ENCODE measurements at places on chromosomes 5 and 9. TPM values are rescaled to one million over a fixed set of nuclear protein-coding genes. Genes with fewer than 3 reads are reported as not detected.

RNF208 gene
- total RNA-seq = 14.8 TPM

DOCK8 gene
- 2.7 TPM for total RNA-seq

DNA sequence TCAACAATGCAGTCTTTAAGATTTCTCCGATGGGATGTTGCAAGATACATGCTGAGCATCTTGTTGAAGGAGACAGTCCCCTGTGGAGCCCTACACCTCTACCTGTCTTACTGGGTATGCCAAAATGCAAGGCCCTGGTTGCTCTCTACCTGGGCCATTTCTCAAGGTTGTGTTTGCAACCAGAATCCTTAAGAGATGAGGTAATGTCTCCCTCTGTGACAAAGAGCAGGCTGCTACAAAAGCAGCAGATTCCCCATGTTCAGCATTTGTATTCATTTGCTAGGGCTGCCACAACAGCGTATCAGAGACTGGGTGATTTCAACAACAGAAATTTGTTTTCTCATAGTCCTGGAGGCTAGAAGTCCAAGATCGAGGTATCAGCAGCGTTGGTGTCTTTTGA is 138.4 kb upstream of the RPS23 start:
- no peak for DNase-seq

FUT7 gene
- not detected for total RNA-seq

DNA sequence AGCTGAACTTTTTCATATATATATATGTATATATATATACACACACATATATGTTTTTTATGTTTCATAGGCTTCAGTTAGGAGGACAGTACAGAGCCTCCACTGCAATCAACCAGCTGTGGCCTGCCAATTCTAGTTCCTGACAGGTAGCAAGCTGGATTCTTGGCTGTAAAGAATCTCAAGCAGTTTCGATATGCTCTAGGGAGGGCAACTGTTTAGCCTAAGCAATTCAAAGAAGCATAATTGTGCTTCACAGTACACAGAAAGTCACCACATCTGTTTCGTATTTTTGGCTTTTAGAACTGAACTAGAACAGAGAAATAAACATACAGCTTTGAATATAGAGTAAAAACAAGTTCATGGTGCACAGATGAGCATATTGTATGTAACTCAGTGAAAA is 152.4 kb upstream of the ARRDC3 start:
- no peak for DNase-seq

DNA sequence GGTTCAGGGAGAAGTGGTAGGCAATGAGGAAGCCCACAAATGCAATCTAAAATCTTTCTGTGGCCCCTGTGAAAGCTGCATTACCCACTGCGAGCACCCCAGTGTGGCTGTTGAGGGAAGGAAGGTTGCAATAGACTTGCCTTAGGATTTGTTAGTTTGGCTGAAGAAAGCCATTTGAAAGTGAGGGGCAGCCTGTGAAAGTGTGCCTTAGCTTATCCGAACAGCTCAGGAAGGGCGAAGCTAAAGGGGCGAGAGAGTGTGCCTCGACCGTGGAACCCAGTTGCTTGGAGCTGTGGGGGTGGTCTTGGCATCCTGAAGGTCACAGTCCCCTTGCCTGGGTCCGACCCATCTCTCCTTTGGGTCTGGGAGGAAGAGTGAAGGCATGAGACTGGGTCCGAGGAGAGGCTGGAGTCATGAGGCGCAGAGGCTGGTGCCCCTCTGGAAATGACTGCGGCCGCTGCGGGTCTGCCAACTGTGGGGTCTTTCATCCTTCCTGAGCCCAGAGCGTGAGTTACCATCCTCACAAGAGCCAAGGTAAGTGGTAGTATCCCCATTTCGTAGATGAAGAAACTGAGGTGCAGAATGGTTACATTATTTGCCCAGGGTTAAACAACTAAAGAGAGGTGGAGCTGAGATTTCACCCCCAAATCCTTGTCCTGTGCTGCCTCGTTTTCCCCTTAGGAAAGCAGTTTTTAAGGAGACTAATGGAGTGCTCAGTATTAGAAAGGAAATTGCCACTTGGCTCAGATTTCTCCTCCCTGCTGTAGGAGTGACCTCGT is 24.4 kb downstream of the SLC25A25 start:
- DNase-seq = no peak

- no peak for DNase-seq
These were observed 192.8 kb downstream of the NTRK2 start for GRCh38 chr9:84862308-84862707.

- DNase-seq = no peak
These were observed 3.9 kb downstream of the HMGCR start for GRCh38 chr5:75340714-75341478.

DNA sequence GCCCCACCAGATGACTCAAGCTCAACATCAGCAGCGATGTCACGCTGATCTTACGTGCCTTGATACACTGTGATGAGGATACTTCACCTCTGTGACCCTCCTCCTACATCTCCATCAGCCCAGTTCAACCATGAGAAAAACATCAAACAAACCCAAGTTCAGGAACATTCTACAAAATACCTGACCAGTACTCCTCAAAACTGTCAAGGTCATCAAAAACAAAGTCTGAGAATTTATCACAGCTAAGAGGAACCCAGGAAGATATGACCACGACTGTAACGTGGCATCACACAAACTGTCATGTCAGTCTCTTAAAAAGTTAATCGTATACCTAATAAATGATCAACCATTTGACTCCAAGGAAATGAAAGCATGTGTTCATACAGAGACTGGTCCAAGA is 90.8 kb downstream of the COL23A1 start:
- DNase-seq = no peak

GABRB2 gene
- total RNA-seq = 0.79 TPM

GRCh38 chr9:17800418-17800817 is 221.6 kb downstream of the SH3GL2 start:
- no peak for DNase-seq

- no peak for DNase-seq
These were observed 11.6 kb upstream of the SLC6A7 start for GRCh38 chr5:150178262-150178661.

GRCh38 chr5:59139695-59140094 is 556.8 kb downstream of the RAB3C start:
- DNase-seq = no peak
